Airway epithelial cell (primary cell): ENCODE measurements at places on chromosomes 12 and 14. TPM values are rescaled to one million over a fixed set of nuclear protein-coding genes. Genes with fewer than 3 reads are reported as not detected.

The FOXM1 gene
- 20.9 and 33.9 TPM in 2 replicates for total RNA-seq

The FAM222A gene
- 0.46 and 0.63 TPM in 2 replicates for total RNA-seq

The PEBP1 gene
- 297 and 327 TPM in 2 replicates for total RNA-seq

The WSCD2 gene
- total RNA-seq, result 0.28 TPM in 1 of 2 replicates, not detected in the other

The SPSB2 gene
- total RNA-seq, result 8.6 and 11.8 TPM in 2 replicates

The MYL6B gene
- 56.0 and 95.3 TPM in 2 replicates for total RNA-seq
